BJ (cell line): ENCODE measurements at places on chromosomes 6 and 20.

- DNase-seq, result no peak
These were observed 118.6 kb upstream of the CCDC28A start for GRCh38 chr6:138654715-138655634.

DNA sequence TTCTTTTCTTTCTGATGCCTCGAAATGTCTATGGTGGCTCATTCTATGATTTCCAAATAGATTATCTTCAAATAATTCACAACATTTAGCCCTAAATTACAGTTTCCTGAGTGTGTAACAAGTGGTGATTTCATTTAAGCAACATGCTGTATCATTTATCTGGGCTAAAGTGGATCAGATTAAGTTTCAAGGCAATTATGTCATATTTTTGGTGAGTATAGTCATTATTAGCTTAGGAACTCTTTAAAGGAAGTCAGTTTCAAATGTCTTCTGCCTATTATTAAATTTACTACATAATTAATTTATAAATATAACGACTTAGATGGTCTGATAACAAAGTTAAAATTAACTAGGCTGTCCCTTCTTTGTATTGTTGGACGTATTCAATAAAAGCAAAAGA lies 847.9 kb upstream of the FLRT3 start:
- no peak for DNase-seq

DNA sequence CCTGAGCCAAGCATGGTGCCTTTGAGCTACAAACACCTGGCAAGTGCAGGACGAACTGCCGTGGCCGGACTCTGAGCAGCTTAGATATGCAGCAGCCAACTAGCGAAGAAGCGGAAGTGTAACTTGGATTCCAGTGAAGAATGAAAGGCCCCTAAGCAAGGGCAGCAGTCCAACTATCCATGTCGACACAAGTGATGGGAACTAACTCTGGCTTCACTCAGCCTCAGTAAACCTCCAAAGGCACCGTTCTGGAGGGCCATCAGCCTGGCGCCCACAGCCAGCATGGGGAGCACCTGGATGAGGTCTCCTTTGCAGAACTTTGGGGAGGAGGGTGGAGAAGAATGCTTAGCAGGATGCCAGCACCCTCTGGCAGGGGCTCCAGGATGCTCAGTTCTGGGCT lies 78.4 kb upstream of the MLN start:
- DNase-seq, result no peak

GRCh38 chr6:89917801-89918366 lies 23.6 kb downstream of the GJA10 start:
- no peak for DNase-seq

DNA sequence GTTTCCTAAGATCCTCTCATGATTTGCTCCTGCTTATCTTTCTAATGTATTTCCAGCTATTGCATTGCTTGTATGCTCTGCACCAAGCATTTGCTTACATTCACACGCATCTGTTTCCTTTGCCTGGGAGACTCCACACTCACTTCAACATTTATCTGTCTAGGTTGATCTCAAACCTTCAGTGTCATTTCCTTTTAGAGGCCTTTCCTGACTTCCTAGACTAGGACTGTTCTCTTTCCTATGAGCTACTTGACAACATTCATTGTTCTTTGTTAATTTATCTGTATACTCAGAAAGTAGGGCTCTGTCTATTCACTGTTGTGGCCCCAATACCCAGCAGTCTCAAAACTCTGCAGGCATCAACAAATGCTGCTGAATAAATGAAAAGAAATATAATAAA lies 84.4 kb downstream of the WASF1 start:
- DNase-seq, result no peak

- no peak for DNase-seq
These were observed 765.4 kb upstream of the MAP3K7 start for GRCh38 chr6:91352321-91352720.
